ENCODE measurements at places on chromosomes 5 and 9.

GRCh38 chr5:74772359-74772758 is 5.3 kb downstream of the NSA2 start:
- DNase-seq: no peak

DNA sequence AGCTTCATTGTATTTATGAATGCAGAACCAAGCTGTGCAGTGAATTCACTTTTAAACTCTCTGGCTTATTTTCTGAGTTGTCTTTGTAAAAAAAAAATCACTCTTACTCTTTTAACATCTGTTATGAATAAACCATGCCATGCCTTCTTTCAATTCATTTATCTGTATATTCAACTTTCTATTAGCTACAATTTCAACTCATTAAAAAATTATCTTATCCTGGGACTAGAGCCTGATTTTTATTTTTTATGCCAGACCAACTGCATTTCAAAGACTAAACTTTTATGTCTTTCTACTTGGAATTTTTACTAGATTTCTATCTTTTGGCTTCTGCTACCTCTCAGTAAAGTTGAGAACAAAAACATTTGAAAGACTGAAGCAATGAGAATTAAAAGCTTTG is 342.7 kb downstream of the DEPDC1B start:
- DNase-seq: no peak

- no peak for DNase-seq
These were observed 346.8 kb upstream of the NUDT12 start for GRCh38 chr5:103909391-103909790.

DNA sequence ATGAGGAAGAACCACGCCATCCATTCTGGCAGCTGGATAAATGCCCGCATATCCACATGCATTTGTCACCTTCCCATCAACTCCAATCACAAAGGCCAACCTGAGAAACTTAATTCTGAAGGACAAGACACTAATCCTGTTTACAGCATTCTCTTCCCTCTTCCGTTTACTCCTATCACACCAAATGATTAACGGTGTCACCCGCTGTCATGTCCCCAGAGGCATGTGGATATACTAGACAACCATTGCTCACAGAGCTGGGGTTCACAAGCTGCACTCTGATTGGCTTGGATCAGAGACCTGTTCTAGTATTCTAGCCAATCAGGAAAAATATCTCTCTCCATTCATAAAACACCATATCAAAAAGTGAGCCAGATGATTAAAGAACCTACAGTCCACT is 3.6 kb downstream of the MACROH2A1 start:
- DNase-seq: no peak

- DNase-seq: no peak
These were observed 24.7 kb upstream of the RXRA start for GRCh38 chr9:134301387-134302129.

- no peak for DNase-seq
These were observed 52.8 kb downstream of the AMBP start for GRCh38 chr9:114025196-114025753.

DNA sequence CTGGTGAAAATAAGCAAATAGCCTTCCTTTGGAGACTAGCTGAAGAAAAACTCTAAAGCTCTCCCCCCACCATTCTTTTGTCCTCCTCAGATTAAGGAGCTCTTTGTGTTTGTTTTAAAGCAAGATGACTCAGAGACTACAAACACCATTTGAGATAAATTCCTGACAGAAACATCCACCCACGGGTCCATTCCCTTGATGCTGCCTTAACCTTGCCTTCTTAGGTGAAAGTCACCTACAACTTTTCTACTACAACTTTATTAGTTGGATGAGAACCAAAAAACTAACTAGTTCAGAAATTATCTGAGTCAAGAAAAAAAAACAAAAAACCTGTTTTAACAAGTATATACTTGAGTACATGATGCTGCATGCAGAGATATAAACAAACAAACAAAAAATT is 831.1 kb downstream of the NR2F1-AS1 start:
- DNase-seq: no peak

- DNase-seq: no peak
These were observed 138.2 kb upstream of the MINAR2 start for GRCh38 chr5:129609710-129610109.

GRCh38 chr5:79237740-79238560 is 2.0 kb downstream of the JMY start:
- no peak for DNase-seq

DNA sequence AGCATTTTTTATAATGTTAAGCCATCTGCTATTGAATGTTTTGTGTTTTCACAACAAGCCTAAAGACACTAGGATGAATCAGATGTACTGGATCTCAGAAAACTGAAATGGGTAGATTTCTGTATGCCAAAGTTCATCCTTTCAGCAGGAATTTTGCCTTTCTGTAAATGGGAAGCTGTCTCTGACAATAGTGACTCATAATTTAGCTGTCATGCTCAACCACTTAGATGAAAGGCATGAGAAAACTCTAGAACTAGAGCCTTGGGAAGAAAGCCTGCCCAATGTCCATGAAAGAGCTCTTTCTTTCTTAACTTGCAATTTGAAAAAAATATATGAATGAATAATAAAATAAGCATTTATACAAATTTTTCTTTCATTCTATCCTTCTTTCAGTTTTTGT is 616.0 kb upstream of the EDIL3 start:
- DNase-seq: no peak

- no peak for DNase-seq
These were observed 24.0 kb upstream of the ASPN start for GRCh38 chr9:92506184-92506857.

DNA sequence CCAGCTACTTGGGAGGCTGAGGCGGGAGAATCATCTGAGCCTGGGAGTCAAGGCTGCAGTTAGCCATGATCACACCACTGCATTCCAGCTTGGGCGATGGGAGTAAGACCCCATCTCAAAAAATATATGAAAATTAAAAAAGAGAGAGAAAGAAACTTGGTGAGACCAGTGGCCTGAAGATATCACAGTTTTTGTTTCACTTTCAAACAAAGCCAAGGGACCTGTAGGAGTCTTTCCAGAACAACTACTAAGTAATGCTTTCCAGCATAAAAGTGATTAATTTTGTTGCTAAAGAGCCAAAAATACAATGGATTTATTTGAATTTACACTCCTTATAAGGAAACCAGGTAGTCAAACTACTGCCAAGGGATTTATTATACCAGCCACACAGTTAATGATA is 23.5 kb downstream of the GKAP1 start:
- DNase-seq: no peak

- no peak for DNase-seq
These were observed 7.2 kb downstream of the GPSM1 start for GRCh38 chr9:136334541-136334940.

DNA sequence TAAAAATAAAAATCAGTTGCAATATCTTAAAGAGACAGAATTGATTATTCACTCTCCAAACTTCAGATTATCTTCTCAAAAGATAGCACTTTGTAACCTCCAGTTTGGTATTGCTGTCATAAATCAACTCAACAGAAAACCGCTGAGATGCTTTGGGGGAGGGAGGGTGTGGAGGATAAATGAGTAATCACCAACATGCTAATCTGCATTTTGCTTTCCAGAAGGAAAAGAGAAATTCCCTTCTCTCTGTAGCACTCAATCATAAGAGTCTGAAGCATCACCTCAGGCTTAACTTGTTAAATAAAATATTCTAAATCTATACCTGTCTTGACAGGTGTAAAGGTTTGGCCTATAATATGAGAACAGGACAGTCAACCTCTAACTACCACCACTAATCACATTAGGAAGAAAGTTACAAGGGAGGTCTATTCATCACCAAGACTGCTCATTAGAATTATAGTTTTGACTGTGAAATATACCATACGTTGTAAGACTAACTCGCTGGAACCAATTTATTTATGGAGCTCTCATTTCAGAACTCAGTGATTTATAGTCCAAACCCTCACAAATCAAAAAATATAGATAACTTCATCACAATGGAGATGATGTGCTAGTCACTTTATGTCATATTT is 89.0 kb downstream of the PIK3R1 start:
- no peak for DNase-seq

DNA sequence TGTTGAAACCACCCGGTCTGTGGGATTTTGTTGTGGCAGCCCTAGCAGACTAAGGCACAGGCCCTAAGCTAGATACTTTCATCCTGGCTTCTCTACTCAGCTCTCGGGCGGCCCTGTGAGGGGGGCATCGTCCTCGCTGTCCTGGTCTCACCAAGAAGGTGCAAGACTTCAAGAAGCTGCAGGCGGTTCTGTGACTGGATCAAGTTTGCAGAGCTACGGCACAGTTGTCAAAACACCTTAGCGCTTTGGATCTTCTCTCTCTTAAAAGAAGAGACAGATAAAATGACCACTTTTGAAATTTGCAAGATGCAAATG is 119.4 kb upstream of the PHYKPL start:
- DNase-seq: no peak

- DNase-seq: no peak
These were observed 200.1 kb upstream of the DAB2 start for GRCh38 chr5:39624890-39625289.

DNA sequence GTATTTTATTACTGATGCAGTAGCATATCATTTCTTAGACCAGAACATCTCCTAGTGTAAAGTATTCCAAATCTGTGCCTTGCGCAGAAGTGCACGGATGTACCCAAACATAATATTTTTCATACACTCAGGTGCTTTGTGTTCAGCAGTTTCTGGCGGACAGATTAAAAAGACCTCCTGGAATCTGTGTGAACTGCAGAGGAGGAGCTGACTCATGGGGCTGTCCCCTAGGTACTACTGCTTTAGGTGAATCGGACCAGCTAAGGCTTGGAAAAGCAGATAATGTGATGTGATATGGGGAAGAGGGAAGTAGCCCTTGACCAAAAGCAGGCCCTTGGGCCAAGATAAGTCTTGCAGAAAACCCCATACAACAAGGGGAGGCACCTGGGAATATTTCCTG is 310.1 kb downstream of the PLK2 start:
- no peak for DNase-seq

DNA sequence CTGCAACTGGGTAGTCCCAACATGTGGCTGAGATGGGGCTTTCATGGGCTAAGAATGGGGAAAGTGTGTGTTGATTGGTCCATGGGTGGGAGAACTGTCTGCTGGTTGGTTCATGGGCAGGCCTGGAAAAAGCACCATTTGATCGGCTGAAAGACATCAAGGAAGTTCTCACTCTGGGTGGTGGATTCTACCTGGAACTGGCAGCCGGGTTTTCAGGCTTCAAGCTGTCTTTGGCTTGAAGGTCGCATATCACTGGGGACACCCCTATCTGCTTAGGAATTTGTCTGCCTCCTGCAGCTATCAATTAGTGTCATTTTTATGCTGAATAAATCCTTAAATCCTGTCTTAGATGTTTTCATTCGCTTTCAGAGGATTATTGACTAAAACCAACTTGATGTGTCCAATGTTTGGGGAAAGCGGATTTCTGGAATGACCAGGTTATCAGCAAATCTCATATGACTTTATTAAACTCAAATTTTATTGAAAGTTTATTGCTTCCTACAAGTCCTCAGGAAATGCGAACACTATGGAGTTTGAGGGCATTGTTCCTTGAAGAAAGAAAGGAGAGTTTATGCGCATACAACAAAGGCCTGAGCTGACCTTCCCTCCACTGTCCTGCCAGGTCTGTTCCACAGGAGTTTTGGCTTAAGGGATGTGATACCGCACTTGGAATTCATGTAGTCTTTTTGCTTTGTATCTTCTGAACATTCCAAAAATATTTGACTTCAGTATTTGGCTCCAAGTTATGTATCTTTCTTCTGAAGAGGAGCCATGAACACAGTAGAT is 451.1 kb downstream of the TUSC1 start:
- DNase-seq: no peak

DNA sequence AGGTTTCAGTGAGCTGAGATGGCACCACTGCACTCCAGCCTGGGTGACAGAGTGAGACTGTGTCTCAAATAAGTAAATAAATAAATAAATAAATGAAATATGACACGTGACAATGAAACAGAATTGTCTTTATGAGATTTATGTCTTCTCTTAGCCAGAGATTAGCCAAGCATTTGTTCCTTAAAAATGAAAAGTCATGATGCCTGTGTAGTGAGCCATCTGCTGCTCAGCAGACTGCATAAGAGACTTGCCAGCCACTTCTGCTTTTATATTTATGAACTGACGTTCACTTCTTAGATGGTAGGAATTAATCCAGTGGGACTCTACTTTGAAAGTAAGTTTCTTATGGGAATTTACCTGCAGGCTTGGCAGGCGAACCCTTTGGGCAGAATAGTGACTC is 227.4 kb downstream of the NR3C1 start:
- no peak for DNase-seq

DNA sequence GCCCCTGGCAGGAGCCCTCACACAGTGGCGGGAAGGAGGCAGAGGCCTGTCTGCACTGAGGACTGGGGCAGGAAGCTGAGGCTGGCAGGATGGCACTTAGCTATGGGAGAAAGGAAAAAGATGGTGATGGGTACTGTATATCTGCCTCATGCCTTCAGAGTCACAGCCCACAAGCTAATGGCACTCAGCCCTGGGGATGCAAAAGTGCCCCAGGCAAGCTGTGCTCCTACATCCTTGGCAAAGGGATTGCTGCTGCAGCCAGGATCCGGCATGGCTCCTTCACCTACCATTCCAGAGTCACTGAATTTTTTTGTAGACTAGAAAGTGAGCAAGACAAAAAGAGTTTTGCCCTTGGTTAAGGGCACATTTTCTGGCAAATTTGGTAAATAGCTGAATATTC is 8.7 kb downstream of the ACSL6 start:
- no peak for DNase-seq

GRCh38 chr9:91835216-91835615 is 114.8 kb downstream of the ROR2 start:
- no peak for DNase-seq

GRCh38 chr5:171989276-171989675 is 17.2 kb downstream of the FBXW11 start:
- DNase-seq: no peak

DNA sequence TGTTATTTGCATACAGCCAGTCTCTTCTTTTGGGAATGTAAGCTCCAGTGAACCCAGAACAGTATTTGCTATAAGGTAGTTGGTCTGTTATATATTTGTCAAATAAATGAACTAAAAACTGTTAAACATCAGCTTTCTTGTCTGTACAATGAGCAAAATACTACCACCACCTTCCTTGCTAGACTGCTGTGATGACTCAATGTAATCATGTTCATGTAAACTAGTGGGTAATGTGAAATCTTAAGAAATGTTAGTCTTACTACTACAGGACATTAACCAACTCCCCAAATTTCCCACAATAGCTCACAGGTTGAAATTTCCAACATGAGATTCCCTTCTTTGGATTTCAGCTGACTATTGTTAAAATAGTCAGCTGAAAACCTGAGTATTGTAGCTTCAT is 176.1 kb downstream of the TRPM3 start:
- no peak for DNase-seq

Measured in BE2C (cell line).